ENCODE measurements at places on chromosomes 16 and 17. TPM values are rescaled to one million over a fixed set of nuclear protein-coding genes. Genes with fewer than 3 reads are reported as not detected.

The PRAC2 gene
- not detected for total RNA-seq

The NPIPB12 gene
- total RNA-seq, result 38.3 TPM

The EPX gene
- total RNA-seq, result not detected

The PLA2G15 gene
- total RNA-seq, result 8.7 TPM

The FBXW10 gene
- not detected for total RNA-seq

The DBF4B gene
- 25.9 TPM for total RNA-seq

The PYY gene
- not detected for total RNA-seq

The GSDMA gene
- total RNA-seq, result 0.87 TPM

The RSL1D1 gene
- total RNA-seq, result 287 TPM

The IL17C gene
- 0.22 TPM for total RNA-seq

The CIBAR2 gene
- total RNA-seq, result not detected

The KRT14 gene
- not detected for total RNA-seq

The PLEKHH3 gene
- 1.2 TPM for total RNA-seq

The KRT33B gene
- total RNA-seq, result not detected

The SOCS7 gene
- 21.7 TPM for total RNA-seq

The SCN4A gene
- total RNA-seq, result 0.75 TPM

The VMP1 gene
- 553 TPM for total RNA-seq

The C1QTNF8 gene
- not detected for total RNA-seq

The TVP23B gene
- total RNA-seq, result 34.1 TPM

The CD7 gene
- total RNA-seq, result 574 TPM

The ADGRG3 gene
- not detected for total RNA-seq

The KRTAP2-2 gene
- not detected for total RNA-seq

The SLC35G6 gene
- not detected for total RNA-seq

Data from activated CD4-positive, alpha-beta memory T cell treated with anti-CD3 and anti-CD28 coated beads for 36 hours (primary cell).